Left renal cortex interstitium (tissue), 4 donors: ENCODE measurements at places on chromosomes 1 and 21.

DNA sequence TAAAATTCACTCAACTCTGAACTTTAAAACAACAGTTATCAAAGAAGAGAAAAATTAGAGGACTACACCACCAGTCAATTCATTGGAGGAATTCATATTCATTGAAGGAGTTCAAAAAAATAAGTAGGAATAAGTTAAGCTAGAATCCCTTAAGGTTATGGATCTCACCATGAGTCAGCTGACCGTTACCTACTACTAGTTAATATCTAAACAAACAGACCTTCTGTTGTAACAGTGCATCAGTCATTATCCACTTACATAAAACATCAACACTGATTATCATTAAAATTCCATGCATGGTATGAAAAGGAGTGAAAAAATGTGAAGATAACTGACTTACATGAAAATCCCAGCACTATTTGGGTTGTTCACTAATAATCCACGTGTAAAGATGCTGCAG, 44.9 kb downstream of the FOXJ3 start:
- no peak for DNase-seq

DNA sequence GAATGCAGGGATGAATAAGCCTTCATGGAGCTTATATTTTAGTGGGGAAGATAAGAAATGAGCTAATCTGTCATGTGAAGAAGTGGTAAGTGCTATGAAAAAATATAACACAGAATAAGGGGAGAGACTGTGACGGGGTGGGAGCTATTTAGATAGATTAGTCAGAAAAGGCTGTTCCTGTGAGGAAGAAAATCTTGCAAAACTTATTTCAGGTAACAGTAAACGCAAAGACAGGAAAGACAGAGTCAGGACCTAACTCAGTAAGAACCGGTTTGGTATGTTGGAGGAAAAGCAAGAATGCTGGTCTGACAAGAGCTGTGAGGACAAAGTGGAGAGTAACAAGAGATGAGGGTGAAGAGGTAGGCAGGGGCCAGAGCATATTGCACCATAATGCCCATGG, 22.0 kb downstream of the GNAI3 start:
- DNase-seq = no peak

DNA sequence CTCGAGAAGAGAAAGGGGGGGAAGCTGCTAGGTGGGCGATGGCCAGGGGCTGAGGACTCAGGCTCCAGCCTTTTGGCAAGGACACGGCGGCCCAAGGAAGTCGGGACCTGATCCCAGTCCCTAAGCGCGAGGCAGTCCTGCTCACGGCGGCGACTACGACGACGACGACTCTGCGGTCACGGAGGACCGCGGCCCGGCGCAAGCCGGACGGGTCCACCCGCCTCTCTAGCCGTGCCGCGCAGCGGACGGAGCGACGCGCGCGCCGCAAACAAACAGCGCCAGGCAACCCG, 401 bp downstream of the WNT9A start:
- DNase-seq = no peak

- DNase-seq = no peak
Observed at GRCh38 chr21:39064325-39065012, 118.8 kb downstream of the PSMG1 start.

- DNase-seq = no peak
Observed at GRCh38 chr1:154454386-154455120, 47.5 kb upstream of the TDRD10 start.

DNA sequence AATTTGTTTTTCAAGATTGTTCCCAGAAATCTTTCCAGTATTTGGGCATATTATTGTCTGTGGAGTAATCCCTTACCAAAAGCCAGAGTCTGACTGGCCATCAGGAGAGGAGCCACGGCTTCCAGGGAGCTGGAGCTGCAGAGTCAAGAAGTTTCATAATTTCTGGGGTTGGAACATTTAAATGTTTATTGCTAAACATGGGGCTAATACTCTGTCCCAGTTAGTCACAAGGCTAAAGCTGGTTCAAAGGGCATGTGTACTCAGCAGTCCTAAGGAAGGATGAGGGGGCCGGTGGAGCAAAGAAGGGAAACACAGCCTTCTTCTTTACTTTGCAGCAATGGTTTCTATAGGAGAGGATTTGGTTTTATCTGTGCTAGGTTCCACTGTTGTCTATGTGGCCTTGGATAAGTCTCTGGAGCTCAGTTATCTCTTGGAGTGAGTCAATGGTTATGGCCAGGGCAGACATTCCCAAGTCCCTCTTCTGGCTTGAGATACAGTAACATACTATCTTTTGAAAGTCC, 9.5 kb downstream of the DENND2D start:
- DNase-seq = no peak

DNA sequence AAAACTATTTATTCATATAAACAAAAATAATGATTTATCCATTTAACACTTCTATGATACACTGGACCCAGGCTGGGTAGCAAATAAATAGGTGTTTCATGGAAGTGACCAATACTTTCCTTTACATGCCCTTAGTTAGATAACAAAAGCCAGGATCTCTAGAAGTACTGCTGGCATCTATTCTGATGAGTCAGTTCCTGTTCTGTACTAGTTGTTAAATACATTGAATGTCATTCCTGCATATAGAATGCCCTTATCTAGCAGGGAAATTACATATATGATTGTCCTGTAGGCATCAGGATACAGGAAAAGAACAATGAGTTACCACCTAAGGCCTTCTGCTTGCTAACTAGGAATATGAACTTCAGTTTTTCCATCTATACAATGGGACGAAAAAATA, 130.8 kb downstream of the HFM1 start:
- no peak for DNase-seq

- DNase-seq = no peak
Observed at GRCh38 chr1:65980237-65980636, 187.5 kb downstream of the PDE4B start.

DNA sequence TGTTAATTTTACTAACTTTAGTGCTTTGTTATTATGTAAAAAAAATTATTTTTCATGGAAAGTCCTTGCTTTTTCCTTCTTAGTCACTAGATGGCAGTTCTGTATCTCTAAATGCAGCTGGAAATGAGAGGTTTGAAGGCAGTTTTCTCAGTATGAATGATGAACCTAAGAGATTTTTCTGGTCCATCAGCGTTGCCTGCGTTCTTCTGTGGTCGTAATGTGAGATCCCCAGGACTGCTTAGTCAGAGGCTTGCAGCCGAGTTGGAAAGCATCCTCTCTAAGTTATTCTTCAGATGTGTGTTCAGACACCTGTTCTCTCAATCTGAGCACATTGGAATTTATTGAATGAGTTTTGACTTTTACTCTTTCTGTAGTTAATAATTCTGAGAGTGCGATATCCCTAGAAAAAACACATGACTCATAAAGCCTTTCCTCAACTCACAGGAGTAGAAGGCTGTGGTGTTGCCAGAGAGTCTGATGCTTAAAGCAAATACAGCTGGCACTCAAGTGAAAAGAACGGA, 99.3 kb downstream of the FMN2 start:
- DNase-seq = peak; percentile 7

DNA sequence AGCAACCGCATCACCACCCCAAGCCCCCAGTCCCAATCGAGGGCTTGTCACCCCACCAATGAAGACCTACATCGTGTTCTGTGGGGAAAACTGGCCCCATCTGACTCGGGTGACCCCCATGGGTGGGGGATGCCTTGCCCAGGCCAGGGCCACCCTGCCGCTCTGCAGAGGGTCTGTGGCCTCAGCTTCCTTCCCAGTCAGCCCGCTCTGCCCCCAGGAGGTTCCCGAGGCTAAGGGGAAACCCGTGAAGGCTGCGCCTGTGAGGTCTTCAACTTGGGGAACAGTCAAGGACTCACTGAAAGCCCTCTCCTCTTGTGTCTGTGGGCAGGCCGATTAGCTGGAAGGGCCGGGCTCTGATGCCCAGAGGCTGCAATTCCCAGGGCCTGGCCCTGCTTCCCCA, 2.0 kb downstream of the SRARP start:
- DNase-seq = no peak

DNA sequence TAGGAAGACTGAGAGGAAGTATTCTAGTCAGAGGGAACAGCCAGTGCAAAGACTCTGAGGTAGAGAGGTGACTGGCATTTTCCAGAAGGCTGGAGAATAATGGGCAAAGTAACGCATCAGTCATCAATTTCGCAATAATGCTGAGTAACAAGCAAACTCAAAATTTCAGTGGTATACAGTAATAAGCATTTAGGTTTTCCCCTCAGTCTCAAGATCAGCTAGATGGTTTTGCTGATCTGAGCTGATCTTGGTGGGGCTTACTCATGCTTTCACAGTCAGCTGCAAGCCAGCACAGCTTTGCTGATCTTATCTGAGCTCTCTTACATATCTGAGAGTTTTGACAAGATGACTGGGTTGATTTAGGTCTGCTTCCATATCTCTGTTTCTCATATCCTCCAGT, 108.7 kb downstream of the TSEN15 start:
- no peak for DNase-seq

GRCh38 chr1:110541906-110542395, 23.0 kb upstream of the KCNA10 start:
- DNase-seq = no peak

- DNase-seq = no peak
Observed at GRCh38 chr1:210633636-210634035, 304.9 kb downstream of the HHAT start.

GRCh38 chr1:186454981-186455380, 5.9 kb downstream of the PDC start:
- no peak for DNase-seq

- no peak for DNase-seq
Observed at GRCh38 chr1:170461762-170462384, 70.1 kb upstream of the GORAB start.

DNA sequence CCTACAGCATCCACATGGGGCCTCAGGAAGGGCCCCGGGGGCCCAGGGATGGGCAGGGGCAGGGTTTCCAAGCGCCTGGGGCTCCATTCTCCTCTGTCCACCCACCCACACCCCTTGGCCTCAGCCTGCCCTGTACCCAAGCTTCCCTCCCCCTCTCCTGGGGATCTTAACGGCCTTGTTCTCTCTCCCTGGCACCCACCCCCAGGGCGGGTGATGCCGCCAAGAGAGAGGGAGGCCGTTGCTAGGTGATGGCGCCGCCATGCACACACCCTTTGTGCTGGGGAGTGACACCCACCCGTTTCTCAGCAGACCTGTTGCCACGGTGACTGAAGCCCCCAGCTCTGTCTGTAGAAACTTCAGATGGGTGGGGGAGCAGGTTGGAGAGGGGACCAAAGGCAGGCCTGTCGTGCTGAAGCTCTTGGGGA, 7.6 kb downstream of the GPR37L1 start:
- no peak for DNase-seq

- DNase-seq = no peak
Observed at GRCh38 chr1:247330548-247331171, 1.0 kb downstream of the ZNF496 start.

GRCh38 chr1:62082456-62083363, 111.9 kb upstream of the L1TD1 start:
- DNase-seq = no peak

- no peak for DNase-seq
Observed at GRCh38 chr1:206946261-206946660, at the start of gene PIGR. PIGR (minus strand) TSS chr1:206946466; CDS start chr1:206940531, 5,935 bp downstream.

DNA sequence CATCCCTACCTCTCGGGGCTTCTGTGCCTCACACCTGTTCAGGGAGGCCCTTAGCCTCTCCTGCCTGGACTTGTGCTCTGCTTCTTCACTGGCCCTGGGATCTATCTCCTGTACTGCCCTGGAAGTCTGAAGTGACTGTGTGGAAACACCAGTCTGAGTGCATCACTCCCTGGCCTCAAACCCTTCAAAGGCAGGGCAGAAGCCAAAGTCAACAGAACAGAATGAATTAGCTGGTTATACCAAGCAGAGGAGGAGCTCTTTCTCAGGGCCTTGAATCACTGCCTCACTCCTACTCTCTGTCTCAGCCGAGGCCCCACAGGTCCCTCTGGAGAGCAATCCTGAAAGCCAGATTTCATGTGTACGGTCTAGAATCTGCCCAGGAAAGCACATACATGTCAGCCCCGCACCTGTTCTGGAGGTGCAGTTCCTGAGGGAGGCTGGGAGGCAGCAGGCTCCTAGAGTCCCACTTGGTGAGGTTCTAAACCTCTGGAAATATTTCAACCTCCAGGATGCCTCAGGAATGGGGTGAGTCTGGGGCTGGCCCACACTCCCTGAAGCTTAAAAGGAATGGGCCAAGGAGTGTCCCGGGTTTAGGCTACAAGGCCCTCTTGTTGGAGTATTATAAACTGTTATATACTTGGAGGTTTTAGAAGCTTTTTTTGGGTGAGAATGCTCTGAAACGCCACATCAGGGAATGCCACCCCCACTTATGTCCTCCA, 98.3 kb downstream of the ABCA4 start:
- DNase-seq = no peak

GRCh38 chr1:42747125-42747524, 7.1 kb upstream of the CLDN19 start:
- no peak for DNase-seq

- DNase-seq = no peak
Observed at GRCh38 chr1:87044424-87044823, 130.0 kb downstream of the HS2ST1 start.

- no peak for DNase-seq
Observed at GRCh38 chr1:31755850-31756492, 8.2 kb downstream of the ADGRB2 start.

DNA sequence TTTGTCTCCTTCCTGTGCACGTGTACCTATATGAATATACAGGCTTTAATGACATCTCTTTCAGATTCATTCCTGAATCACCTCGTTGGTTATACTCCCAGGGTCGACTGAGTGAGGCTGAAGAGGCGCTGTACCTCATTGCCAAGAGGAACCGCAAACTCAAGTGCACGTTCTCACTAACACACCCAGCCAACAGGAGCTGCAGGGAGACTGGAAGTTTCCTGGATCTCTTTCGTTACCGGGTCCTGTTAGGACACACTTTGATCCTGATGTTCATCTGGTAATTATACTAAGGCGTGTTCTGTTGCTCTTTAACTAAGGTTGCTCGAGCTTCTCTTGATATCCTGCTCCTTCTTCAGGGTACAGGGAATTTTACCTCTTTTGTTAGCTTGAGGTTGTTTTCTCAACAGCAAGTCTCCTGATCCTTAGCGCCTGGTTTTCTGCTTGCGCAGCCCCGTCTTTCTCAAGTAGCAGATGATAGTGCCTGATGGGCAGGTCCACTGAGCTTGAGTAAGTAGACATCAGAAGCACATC, 55.1 kb downstream of the SLC22A15 start:
- no peak for DNase-seq

DNA sequence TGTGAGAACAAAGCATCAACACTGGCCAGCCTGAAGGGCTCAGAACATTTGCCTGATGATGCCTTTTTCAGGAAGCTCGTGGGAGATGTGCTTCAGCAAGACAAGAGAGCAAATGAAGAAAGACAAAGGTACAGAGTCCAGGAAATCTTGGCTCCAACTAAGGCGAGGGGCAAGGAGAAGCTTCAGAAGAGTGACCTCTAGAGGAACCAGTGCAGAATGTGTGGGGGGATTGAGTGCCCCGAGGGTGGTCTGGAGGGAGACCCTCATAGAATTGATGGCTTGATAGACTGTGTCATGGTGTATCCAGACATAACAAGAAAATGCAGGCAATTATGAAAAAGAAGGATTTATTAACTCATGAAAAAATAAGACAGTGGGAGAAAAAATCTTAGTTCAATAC, 15.3 kb upstream of the NLRP3 start:
- DNase-seq = no peak

GRCh38 chr1:16085522-16085921, 12.1 kb upstream of the FAM131C start:
- no peak for DNase-seq

GRCh38 chr1:37485902-37486679, 11.7 kb downstream of the ZC3H12A start:
- DNase-seq = no peak

- DNase-seq = no peak
Observed at GRCh38 chr1:1199961-1200875, 6.2 kb downstream of the TNFRSF18 start.
